ENCODE measurements at places on chromosomes 12 and 14.

GRCh38 chr12:22396253-22396652 lies 61.7 kb upstream of the ST8SIA1 start:
- no peak for DNase-seq

- no peak for DNase-seq
These were observed 110.0 kb downstream of the EFCAB11 start for GRCh38 chr14:89844508-89844907.

DNA sequence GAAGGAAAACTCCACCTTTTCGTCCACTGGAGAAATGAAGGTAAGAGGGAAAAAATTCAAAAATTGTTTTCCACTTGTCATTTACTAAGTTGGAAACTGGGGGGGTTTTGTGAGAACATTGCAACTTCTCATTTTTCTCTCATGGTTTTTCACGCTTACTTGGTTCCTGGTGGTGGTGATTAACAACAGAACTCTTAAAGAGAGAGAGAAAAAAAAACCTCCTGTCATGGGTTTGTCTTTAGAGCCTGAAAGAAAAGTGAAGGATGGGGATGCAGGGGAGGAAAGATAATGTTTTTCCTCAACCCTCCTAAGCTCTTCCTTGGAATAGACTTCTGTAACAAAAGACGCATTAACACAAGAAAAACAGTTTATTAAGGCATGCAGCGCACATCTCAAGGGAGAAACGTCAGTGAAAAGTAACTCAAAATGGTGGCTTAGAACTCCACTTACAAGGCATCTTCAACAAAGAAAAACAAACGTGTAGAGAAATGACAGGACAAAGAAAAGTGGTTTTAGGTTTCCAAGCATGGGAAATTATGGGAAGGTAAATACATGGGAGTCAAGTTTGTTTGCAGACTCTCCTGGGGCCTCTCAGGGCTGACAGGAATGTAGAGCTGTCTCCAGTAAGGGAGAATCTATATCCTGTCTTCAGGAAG lies 81.9 kb upstream of the ATF7IP start:
- DNase-seq: no peak

GRCh38 chr12:29863665-29864064 lies 79.9 kb upstream of the TMTC1 start:
- DNase-seq: no peak

DNA sequence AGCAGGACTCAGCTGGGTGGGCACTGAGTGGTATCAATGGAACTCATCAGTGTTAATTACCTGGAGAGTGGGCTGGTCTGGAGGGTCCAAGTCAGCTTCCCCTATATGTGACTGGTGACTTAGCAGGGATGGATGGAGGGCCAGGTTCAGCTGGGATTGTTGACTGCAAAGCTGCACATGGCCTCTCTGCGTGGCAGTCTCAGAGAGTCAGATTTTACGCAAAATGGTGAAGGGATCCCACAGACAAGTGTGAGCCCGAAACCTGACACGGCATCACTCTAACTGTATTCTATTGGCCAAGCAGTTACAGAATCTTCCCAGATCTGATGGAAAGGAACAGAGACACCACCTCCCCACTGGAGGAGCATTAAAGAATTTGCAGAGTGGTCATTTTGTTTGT lies 716.0 kb upstream of the TBX3 start:
- no peak for DNase-seq

- no peak for DNase-seq
These were observed 32.6 kb upstream of the DHRS7 start for GRCh38 chr14:60197629-60198303.

DNA sequence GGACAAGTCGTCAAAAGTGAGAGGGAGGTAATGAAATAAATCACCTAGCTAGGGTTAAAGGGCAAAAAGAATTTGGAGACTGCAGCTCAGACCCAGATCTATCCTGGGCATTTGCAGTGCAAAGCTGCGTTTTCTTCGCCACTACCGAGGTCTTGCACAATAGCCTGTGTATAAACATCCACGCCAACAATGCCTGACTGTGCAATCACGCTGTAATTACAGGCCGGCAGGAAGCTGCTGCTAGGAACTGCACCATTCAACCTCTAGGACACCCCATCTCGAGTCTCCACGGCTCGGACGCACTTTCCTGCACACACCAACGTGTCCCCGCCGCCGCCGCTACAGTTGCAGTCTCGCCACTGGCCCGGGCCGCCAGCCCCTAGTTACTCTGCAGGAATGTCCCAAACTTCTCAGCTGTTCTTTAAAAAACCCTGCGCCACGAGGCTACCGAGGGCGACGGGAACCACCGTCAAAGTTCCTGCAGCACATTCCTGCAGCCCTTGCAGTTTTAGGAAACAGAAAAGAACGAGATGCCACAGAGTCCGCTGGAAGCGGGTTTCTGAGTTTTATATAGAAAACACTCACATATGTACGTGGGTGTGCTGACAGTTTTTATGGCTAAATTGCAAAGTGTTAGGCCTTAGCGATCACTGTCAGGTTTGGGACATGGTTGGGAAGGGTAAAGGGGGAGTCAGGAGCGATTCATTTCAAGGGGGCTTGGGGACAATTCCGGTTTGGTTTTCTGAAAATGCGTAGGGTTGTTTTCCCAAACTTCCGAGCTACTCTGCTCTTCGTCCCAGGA lies 65.6 kb upstream of the PTGR2 start:
- DNase-seq: no peak
